ENCODE measurements at places on chromosomes 16 and 17. TPM values are rescaled to one million over a fixed set of nuclear protein-coding genes. Genes with fewer than 3 reads are reported as not detected.

GRCh38 chr17:9985646-9986045 is 80.6 kb upstream of the RCVRN start:
- no peak for DNase-seq

ST6GALNAC1 gene
- 0.47 TPM for polyA plus RNA-seq

- peak; percentile 57 for DNase-seq
Observed at GRCh38 chr17:44898768-44899073, 524 bp downstream of the EFTUD2 start.

TMEM238L gene
- not detected for polyA plus RNA-seq

DNA sequence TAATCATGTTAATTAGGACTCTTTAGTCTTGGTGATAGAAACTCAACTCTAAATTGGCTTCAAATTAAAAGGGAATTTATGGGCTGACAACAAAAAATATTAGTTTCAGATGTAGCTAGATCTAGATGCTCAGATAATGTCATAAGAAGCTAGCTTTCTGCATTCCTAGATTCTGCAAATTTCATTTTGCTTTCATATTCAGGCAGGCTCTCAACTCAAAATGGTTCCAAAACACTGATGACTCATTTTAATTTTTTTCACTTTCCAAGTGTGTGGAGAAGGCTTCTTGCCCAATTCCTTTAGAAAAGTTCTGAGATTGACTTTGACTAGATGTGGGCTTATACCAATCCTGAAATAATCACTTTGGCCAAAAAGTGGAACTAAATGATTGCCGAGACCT is 236.7 kb upstream of the GOT2 start:
- DNase-seq, result no peak

DNA sequence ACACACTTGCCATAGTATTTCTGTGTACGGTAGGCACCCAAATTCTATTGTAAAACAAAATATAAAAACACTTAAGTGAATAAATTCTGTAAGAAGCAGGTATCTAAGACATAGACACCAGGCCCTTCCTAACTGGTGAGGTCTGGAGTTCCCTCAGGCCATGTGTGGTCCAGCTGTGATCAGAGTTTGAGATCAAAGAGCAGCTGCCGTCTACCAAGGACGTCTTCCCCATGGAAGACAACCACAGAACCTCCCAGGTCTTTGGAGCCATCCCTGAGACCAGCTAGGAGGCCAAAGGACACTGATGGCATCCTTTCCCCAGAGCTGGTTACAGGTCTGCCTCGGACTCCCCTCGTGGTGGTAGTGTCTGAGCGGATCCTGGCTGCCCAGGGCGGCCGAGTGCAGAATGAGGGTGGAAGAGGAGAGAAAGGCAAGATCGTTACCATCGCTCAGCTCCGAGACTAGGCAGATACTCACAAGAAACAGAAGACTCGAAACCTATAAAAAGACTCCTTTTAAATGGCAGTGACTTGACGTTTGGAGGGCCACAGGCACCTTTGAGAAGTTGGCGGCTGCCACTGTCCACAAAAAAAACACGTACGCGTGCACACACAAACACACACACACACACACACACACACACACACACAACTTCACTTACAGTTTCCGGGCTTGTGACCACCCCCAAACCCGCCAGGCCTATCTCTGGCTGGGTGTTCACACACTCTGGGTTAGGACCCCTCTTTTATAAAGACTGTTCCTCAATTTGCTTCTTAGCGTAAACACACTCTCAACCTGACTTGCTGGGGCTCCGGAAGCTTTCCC is 7.5 kb downstream of the TIMP2 start:
- DNase-seq, result no peak

DNA sequence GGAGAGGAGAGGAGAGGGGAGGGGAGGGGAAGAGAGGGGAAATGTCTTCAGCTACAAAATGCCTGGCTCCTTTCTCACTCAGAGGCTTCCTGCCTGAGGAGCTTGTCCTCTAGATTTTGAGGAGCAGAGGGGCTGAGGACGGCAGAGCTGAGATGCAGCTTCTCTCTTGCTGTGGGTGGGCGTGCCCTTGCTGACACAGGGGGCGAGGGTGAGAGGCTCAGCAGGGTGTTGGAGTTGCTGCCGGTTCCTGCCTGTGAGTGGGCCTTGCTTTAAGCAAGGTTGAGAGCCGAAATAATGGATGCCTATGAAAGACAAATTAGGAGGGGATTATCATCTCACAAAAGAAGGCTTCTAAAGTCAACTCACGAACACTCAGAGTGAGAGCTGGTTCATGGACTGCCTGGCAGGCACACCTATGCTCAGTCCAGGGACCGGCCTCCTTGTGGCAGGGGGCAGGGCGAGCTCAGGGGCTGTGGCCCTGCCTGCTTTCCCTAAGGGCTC is 215.6 kb downstream of the MSI2 start:
- no peak for DNase-seq

GRCh38 chr17:40309031-40309948 is at the start of gene RARA:
RARA (plus strand) TSS chr17:40309180; CDS start chr17:40331219, 22,039 bp downstream.
- peak; percentile 63 for DNase-seq

GRAP gene
- polyA plus RNA-seq, result 17.0 TPM

GRCh38 chr17:72145562-72145961 is 24.7 kb downstream of the SOX9 start:
- no peak for DNase-seq

DNA sequence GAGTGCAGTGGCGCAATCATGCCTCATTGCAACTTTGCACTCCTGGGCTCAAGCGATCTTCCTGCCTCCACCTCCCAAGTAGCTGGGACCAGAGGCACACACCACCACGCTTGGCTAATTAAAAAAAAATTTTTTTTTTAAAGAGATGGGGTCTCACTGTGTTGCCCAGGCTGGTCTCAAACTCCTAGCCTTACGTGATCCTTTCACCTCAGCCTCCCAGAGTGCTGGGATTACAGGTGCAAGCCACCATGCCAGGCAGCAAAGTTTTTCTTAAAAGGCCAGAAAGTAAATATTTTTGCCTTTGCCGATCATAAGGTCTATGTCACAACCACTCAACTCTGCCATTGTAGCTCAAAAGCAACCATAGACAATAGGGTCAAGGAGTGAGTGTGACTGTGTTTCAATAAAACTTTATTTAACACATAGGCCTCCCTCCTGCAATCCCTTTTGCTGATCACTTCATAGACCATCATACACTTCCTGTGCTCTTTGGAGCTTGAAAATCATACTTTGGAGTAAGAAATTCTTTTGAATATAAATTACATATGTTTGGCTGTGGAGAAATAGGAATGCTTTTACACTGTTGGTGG is 48.6 kb downstream of the PITPNC1 start:
- no peak for DNase-seq

DNA sequence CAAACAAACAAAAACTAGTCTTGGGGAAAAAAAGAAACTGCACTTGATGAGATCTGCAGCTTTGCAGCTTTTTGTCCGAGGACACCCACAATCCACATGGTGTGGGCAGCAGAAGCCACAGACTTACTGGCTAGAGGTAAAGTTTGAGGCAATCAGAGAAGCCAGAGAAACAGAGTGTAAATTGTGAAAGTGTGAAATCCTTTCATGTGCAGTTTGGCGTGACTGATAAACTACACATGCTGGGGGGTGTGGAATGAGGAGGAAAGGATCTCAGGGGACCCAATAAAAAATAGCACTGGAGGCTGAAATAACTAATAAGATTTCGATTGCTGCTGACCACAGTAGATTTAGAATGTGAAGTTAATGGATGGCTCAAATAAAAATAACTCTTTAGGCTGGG is 42.4 kb upstream of the HOXB13 start:
- no peak for DNase-seq

DNA sequence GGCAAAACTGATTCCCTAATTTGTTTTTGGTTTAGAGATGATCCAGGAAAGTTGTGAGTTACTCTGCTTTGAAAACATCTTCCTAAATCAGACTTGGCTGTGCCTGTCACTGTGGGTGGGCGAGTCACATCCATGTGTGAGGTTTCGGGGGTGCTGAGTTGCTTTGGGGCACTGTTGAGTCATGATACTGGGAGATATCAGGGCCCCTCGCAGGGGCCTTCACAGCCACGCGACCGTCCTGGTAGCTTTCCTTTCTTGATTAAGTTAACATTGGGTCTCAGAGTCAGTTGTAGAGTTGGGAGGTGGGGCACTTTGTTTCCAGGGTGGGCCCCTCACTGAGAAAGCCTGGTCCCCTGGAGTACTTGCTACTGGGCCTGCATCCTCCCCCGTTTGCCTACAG is 58.3 kb upstream of the LGALS9 start:
- DNase-seq, result no peak

GRCh38 chr17:45129940-45130680 is 2.2 kb downstream of the PLCD3 start:
- DNase-seq, result peak; percentile 86

- DNase-seq, result peak; percentile 29
Observed at GRCh38 chr17:17416400-17417360, 60.1 kb upstream of the MED9 start.
